ENCODE measurements at places on chromosomes 3 and 15.

DNA sequence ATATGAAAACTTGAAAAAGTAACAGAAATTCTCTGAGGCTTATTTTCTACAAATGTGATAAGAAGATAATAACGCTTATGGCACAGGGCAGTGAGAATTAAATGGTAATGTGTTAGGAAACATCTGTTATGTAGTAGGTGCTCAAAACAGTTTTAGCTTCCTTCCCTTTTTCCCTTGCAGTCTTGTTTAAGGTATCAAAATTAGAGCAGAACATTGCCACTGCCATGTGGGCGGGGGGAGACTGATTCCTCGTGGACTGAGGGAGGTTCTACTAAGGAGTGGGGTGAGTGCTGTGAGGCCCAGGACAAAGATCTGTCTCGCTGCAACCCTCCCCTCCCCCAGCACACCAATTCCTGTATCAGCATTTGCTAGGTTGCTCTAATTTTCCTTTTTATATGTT, 702.4 kb downstream of the TUSC7 start:
- no peak for DNase-seq

- DNase-seq: peak; percentile 77
These were observed 19.7 kb downstream of the TM4SF4 start for GRCh38 chr3:149494022-149494758.

GRCh38 chr3:49703443-49703927, 14.1 kb downstream of the RNF123 start:
- peak; percentile 63 for DNase-seq

DNA sequence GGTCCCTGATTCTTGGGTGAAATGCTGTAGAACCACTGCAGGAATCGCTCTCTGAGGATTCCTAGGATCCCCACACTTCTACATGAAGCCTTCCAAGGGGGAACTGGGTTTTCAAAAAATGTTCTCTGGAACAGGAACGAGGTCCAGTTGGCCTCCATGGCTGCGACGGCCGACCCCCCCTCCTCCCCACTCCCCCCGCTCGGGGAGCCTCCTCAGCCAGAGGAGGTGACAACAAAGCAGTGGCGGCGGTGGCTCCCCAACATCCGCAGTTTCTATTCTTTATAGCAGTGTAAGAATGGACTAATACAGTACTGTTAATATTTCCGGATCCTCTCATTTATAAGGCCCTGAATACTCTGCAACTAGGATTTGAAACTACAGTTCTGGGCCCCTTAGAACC, 84.0 kb upstream of the PLAAT1 start:
- DNase-seq: no peak

DNA sequence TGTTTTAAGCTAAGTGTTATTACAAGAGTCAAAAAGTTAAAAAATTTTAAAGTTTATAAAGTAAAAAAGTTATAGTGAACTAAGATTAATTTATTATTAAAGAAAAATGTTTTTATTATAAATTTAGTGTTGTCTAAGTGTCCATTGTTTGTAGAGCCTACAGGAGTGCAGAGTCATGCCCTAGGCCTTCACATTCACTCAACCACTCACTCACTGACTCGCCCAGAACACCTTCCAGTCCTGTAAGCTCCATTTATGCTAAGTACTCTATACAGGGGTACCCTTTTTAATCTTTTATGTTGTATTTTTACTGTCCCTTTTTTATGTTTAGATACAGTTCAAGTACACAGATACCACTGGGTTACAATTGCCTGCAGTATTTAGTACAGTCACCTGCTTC, 37.2 kb downstream of the EEFSEC start:
- peak; percentile 12 for DNase-seq

DNA sequence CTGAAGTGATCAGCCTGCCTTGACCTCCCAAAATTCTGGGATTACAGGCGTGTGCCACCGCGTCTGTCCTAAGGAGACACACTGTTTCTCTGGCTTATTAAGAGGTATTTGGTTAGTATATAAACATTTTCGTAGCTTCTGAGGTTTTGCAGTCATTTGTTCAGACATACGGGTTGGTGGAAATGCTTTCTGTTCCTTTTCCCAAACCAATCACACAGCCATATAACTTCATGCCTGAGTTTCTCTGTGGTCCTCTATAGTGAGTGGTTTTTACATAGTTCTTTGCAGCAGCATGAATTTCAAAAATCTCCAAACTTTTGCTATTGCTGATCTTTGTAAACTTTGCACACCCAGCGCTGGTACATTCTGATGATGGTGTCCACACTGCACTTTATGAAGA, 100.5 kb downstream of the AKAP13 start:
- DNase-seq: no peak

GRCh38 chr3:88142094-88142624, 7.6 kb upstream of the C3orf38 start:
- no peak for DNase-seq

- no peak for DNase-seq
These were observed 27.1 kb downstream of the CPN2 start for GRCh38 chr3:194323785-194324735.

DNA sequence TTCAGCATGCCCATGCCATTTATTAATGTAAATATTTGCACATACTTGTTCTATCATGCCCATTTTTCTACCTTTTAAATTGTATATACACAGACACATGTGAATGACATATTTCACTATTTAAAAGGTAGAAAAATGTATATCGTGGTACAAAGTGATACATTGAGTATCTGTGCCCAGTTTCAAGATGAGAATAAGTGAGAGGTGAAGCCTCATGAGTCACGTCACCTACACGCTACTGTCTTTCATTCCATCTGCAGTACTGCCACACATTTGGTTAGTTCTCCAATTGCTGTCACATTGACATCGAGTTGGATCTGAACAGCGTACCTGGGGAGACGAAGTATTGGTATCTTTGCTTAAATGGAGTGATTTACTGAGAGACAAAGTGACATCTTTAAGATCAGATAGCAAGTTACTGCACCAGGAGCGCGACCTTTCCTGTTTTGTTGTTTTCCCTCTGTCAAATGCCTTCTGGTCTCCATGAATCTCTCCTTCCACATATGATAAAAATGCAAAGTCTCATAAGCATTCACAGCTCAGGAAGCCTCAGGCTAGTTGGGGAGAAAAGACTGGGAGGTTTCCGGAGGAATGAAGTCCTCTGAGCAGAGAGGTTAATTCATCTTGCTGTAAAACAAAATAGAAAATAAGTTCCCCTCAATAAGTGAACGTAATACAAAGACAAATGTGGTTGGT, 12.0 kb downstream of the GREM1 start:
- no peak for DNase-seq

DNA sequence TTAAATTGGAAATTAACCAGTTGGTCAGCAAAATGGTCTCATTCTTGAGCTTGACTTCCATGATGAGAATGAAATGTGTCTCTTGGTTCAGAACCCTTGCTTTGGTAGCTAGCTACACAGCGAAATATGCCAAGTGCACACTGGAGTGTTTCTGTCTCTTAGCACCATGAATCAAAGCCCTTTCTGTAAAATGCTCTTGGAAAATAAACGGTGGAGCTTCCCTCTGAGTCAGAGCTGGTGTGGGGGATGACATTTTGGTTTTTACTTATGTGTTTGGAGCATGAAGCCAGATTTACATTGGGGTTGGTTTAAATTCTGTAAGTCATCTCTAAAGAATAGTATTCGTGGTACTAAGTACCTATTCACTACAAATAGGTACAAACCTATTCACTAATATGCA, 85.1 kb upstream of the NANOGP8 start:
- DNase-seq: no peak

- peak; percentile 13 for DNase-seq
These were observed 244.5 kb downstream of the RBMS3 start for GRCh38 chr3:29525254-29525881.

- DNase-seq: no peak
These were observed 28.7 kb downstream of the BFSP2 start for GRCh38 chr3:133428552-133428951.

- peak; percentile 51 for DNase-seq
These were observed 12.4 kb downstream of the KLF13 start for GRCh38 chr15:31338879-31339557.

GRCh38 chr15:65828585-65828984, 36.5 kb upstream of the DENND4A start:
- peak; percentile 52 for DNase-seq

- DNase-seq: no peak
These were observed 30.5 kb upstream of the CLDN16 start for GRCh38 chr3:190357468-190357867.

- DNase-seq: no peak
These were observed 16.6 kb downstream of the LINGO1 start for GRCh38 chr15:77616072-77616471.
